ENCODE measurements at places on chromosomes 16 and 17. TPM values are rescaled to one million over a fixed set of nuclear protein-coding genes. Genes with fewer than 3 reads are reported as not detected.

The NPIPB6 gene
- total RNA-seq, result 26.7 TPM

- DNase-seq, result no peak
Observed at GRCh38 chr16:20878682-20879147, 21.4 kb downstream of the DCUN1D3 start.

DNA sequence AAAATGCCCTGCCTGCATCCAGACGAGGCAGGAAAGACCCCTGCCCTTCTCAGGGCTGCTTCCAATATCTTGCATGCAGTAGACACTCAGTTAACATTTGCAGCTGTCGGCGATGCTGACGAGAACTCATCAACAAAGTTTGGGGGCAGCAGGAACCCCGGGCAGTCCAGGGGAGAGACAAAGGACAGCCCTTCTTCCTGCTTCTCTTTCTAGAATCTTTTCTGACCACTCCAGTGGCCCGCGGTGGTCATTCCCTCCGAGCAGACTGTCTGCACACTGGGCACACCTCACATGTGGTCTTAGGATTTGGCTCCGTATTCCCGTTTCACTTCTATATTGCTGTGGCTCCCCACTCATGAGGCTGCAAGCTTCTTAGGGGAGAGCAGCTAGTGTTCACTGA lies 31.0 kb upstream of the MFSD6L start:
- no peak for DNase-seq

DNA sequence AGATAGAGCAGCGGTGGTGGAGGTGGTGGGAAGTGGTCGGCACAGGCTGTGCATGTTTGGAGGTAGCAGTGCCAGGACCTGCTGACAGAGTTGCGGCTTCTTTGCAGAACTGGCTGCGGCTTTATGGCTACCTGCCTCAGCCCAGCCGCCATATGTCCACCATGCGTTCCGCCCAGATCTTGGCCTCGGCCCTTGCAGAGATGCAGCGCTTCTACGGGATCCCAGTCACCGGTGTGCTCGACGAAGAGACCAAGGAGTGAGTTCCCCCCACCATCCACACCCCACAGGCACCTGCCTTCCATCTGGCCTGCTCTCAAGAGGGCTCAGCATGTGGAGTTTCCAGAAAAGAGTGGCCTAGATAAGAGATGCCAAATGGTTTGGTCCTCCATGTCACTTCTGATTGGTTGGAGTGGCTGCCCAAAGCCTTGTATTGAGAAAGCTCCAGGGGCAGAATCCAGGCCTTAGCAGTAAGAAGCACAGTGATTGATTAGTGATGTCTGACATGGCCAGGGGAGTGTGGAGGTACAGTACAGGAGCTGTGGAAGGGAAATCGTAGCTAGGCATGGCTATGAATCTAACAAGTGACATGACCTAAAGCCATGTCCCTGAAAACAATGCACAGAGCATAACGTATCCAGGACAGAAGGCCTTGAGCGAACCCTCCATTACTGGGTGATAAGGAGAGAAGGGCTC lies 12.0 kb downstream of the MMP15 start:
- no peak for DNase-seq
